ENCODE measurements at places on chromosomes 3 and 15.

DNA sequence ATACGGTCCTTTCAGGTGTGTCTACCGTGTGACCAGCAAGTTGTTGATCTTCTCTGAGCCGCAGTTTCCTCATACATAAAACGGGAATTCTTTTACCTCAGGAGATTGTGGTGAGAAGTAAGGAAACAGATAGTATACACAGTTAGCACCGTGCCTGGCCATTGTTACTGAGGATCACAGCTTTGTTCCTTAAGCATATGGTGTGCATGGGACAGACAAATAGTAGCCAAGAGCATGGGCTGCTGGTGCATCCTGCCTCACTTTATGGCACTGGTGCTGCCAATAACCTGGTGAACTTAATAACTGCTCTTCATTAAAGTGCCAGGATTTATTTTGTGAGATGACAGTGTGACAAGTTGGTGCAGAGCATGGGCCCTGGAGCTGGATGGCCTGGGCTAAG, 86.3 kb downstream of the PDCD6IP start:
- DNase-seq: no peak

GRCh38 chr3:9951126-9951525, 1.1 kb downstream of the PRRT3 start:
- DNase-seq: no peak

DNA sequence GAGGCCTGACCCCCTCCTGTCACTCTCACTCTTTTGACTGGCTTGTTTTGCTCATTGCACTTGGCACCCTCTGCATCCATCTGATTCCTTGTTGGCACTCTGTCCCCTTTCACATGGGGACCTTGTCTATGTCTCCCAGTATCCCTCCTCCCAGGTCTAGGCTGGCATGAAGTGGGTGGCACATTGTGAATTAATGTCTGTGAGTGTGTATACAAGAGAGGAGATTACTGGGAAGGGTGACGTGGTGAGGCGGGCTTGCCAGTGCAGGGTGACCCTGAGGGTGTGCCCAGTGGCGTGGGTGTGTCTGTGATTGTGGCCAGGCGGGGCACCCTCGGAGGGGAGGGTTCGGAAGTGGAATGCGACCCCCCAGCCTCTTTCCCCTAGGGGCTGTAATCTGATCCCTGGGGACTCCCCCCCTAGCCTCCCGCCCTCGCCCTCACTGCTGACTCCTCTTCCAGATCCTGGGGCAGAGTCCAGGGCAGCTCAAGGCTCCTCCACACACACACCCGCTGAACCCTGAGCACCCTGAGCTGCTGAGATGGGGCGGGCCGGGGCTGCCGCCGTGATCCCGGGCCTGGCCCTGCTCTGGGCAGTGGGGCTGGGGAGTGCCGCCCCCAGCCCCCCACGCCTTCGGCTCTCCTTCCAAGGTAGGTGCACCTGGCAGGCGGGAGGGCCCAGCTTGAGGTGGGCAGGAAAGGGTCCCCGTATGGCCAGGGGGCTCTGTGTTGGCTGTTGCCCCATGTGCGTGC, at the start of gene SEMA3B:
Gene SEMA3B, plus strand, starts transcription at position 445 of the 749 bp plus-strand sequence. Its CDS starts 94 bp downstream, at position 539.
- DNase-seq: no peak

- DNase-seq: no peak
Measured at GRCh38 chr3:133905376-133905775, 9.7 kb upstream of the RAB6B start.

GRCh38 chr3:89223188-89223587, 115.8 kb downstream of the EPHA3 start:
- no peak for DNase-seq

- DNase-seq: no peak
Measured at GRCh38 chr15:78402061-78402610, 35.9 kb upstream of the IREB2 start.

DNA sequence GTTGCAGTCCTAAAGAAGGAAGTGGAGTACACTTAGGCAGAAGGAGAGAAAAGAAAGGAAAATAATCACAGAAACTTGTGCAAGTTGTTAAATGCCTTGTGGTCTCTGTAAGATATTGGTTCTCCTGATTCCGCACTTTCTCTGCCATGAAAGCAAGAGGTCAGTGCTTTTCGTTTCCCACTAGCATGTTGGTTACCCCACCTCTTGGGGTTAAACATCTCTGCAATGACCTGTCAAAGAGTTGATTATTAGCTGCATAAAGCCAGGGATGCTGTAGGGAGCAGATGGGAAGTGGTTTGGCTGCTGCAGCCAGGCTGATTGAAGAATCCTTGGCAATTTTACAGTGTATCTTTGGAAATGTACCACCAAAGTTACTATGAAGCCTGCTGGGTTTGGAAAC, 33.3 kb downstream of the ZNF609 start:
- no peak for DNase-seq

- peak; percentile 5 for DNase-seq
Measured at GRCh38 chr3:13110678-13111116, 37.5 kb upstream of the IQSEC1 start.

- no peak for DNase-seq
Measured at GRCh38 chr3:54533856-54534255, 394.0 kb downstream of the LRTM1 start.
